ENCODE measurements at places on chromosomes 2 and 18. TPM values are rescaled to one million over a fixed set of nuclear protein-coding genes. Genes with fewer than 3 reads are reported as not detected.

GRCh38 chr2:188534875-188535274 is 243.2 kb downstream of the GULP1 start:
- no peak for DNase-seq

The RAMP1 gene
- total RNA-seq = 9.1 TPM

- DNase-seq = no peak
Measured at GRCh38 chr2:43569921-43570320, 25.9 kb downstream of the THADA start.

The DSG4 gene
- total RNA-seq = not detected

The CD8B2 gene
- total RNA-seq = not detected

- DNase-seq = no peak
Measured at GRCh38 chr18:245282-245847, 22.5 kb downstream of the THOC1 start.

- DNase-seq = peak; percentile 88
Measured at GRCh38 chr2:64876137-64876647, 113.0 kb upstream of the SLC1A4 start.

GRCh38 chr2:40851661-40852060 is 399.8 kb upstream of the SLC8A1 start:
- DNase-seq = no peak

DNA sequence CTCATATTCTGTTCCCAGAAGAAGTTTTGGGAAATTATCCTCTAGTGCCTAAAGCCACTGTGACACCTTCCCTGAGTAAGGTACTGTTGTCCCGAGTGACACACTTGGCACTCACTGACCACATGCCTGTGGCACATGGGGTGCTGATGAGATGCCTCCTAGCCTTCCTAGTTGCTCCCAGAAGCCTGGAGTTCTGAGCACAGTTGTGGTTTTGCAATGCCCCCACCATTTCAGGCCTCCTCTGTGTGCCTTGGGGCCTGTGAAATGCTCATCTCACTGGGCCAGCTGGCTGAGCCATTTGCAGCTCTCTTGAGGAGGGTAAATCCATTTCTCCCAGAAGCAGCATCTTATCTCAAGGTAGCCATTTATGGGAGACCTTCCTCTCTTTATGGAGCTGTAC is 91.8 kb downstream of the DGKD start:
- no peak for DNase-seq

The SEPTIN2 gene
- 544 TPM for total RNA-seq

DNA sequence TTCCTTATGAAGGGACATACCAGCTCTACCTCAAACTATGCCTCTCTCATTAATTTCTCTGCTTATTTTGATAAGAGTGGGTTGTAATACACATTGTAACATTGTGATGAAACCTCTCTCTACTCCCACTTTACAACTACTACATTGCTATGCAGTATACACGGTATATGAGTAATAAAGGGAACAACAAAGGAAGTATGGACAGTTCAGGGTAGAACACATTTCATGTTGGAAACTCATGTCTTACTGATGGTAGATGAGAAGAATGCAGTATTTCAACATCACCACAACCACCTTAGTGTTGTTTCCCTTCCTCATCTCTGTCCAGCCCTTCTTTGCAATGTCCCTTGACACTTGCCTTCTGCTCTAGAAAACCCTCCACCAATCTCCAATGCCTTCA is 515.9 kb upstream of the CELF4 start:
- DNase-seq = no peak

The PPP1R1C gene
- 1.2 TPM for total RNA-seq

DNA sequence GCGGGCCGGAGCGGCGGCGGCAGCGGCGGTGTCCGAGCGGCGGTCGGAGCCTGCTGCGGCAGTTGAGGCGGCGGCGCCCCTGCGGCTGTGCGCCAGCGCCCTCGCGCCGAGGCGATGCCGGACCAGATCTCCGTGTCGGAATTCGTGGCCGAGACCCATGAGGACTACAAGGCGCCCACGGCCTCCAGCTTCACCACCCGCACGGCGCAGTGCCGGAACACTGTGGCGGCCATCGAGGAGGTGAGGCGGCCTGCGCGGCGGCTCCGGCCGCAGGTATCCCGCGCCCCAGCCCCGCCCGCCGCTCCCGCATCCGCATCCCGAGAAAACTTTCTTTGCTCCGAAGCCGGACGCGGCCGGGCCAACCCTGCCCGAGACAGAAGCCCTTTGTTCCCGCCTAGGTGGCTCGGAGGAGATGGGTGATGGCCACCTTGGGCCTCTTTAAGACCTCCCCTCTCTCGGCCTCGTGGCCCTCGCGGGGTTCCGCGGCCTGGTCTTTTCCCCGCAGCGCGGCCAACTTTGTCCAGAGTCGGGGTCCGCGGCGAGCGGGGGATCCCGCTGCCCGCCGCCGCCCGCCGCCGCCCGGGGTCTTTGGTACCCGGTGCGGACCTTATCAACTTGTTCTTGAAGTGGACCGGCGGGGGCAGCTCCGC is 504 bp downstream of the ASAP2 start:
- no peak for DNase-seq

DNA sequence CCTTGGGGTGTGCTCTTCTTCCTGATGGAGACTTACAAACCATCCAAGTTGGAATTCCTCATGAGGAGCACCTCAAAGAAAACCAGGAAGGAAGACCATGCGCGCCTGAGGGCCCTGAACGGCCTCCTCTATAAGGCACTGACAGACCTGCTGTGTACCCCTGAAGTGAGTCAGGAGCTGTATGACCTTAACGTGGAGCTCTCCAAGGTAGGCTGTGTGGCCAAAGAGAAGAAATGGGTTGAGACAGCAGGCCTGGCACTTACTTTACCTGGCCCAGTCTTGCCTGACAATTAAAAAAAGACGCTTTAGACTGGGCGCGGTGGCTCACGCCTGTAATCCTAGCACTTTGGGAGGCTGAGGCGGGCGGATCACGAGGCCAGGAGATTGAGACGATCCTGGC is 3.1 kb downstream of the RBFA start:
- DNase-seq = no peak

DNA sequence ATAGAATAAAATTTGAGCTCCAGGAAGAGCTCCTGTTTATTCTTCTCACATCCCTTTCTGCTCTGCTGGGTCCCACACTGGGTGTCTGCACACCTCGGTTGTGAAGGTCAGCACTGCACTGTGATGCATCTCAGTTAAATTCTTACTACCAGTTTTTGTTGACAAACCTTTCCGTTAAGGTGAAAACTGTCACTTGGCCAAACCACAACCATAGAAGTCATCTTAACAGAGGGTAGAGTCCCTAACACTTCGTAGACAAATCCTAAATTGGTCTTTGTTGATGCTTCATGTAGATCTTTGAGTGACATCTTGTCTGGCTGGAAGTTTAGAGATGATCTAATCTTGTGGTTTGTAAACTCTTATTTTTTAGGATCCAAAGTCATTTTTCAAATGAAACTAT is 167.4 kb upstream of the MAP3K20 start:
- DNase-seq = no peak

- DNase-seq = no peak
Measured at GRCh38 chr2:228269351-228269750, 87.9 kb upstream of the SPHKAP start.

GRCh38 chr2:105402809-105403208 is 4.0 kb upstream of the FHL2 start:
- no peak for DNase-seq

- no peak for DNase-seq
Measured at GRCh38 chr2:85534099-85534498, 4.9 kb upstream of the MAT2A start.

The CLEC4F gene
- total RNA-seq = not detected

- no peak for DNase-seq
Measured at GRCh38 chr2:85235281-85235680, 92.5 kb downstream of the TGOLN2 start.

The GPR45 gene
- 0.22 TPM for total RNA-seq

The SPP2 gene
- not detected for total RNA-seq

The ASAP2 gene
- total RNA-seq = 47.2 TPM

DNA sequence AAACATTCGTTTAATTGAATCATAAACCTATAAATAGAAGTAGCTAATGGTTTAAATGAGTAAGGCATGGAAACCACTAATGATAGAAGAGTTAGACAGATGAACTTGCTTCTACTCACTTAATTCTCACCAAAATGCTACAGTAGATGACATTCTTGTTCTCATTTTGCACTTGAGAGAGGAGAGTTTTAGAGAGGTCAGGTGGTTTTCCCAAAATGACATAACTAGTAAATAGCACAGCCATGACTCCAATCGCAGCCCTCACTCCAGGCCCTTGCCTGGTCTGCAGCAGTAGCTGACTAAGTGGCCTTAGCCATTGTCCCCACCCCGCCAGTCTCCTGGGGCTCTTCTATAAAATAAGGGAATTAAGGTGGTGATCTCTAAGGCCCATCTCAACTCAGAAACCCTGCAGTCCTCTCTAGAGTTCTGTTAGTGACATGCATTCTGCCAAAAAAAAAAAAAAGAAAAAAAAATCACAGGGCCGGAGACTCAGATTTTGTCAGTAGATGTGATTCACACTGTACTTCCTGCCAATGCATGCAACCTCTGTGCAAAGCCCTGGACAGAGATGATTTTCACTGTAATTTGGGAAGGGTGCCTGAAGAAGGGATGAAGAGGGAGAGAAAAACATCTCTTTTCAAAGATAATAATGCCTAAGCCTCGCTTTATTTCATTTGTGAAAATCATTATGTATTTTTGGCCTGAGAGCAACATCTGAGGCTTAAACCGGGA is 221.8 kb downstream of the ANAPC1 start:
- DNase-seq = peak; percentile 79

GRCh38 chr18:63570721-63571120 is 16.4 kb upstream of the SERPINB13 start:
- no peak for DNase-seq

DNA sequence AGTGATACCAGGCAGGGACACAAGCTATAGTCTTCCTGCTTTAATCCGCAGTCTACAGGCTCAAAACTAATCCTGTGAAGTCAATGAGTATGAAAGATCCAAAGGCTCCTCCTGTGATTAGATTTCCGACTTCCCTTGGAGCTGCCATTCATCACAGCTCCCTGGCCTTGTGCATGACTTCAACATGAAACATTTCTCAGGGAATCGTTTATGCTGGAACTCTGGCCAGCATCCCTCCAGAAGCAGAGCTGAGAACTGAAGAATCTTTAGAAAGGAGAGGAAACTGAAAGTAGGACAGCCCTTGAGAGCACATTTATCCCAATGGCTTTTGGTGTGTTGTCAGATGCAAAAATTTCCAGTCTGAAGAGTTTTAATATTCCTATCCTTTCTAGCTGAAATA is 84.3 kb upstream of the SESTD1 start:
- no peak for DNase-seq
